ENCODE measurements at places on chromosomes 4 and X. TPM values are rescaled to one million over a fixed set of nuclear protein-coding genes. Genes with fewer than 3 reads are reported as not detected.

DNA sequence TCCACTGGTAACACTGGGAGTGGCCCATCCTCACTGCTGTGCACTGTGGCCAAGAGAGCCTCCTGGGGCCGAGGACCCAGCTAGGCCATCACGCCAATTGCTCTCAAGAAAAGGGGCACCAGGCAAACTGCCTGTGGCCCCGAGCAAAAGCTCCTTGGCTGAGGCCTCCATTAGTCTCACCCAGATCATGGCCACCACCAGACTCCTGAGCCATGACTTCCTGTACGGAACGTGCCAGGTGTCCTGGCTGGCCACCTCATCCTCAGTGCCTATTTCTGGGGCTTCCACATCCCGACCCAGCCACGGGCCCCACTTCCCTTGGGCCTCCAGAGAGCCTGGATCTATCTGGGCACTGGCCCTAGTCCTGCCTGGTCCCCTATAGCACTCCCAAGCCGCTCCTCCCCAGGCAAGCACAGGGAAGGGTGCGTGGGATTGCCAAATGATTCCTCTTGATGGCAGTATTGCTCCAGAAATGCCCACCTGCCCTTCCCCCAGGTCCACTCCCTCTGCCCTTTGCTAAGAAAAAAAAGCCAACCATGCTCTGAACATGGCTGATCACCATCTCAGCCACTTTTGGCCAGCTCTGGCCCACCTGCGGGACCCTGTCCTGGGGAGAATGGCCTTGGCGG lies 212.6 kb upstream of the AGTR2 start:
- H3K36me3 ChIP-seq, result no peaks in the 10 kb centered on the region
- H3K27me3 ChIP-seq, result no peaks in the 10 kb centered on the region
- no peak overlapping the region for H3K27ac ChIP-seq
- H3K4me3 ChIP-seq, result no peak overlapping the region
- H3K4me1 ChIP-seq, result no peaks in the 10 kb centered on the region
- no peak for DNase-seq

DNA sequence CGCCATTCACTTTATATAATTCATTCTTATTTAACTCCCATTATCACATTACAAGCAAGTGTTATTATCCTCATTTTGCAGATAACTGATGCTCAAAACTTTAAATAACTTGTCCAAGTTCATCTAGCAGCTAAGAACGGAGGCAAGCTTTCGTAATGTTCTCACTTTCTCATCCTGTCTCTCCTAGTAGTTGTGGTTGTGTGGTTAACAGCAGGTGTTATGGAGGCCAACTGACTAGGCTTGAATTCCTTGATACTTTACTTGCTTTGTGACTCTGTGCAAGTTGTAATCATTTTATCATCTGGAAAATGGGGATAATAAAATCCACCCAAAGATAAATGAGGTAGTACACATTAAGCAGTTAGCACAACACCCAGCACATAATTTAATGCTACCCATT lies 109.9 kb upstream of the PTPN13 start:
- no peaks in the 10 kb centered on the region for H3K36me3 ChIP-seq
- H3K4me1 ChIP-seq, result no peaks in the 10 kb centered on the region
- H3K27ac ChIP-seq, result no peak overlapping the region
- DNase-seq, result peak; percentile 25
- no peak overlapping the region for H3K4me3 ChIP-seq
- H3K27me3 ChIP-seq, result no peaks in the 10 kb centered on the region

DNA sequence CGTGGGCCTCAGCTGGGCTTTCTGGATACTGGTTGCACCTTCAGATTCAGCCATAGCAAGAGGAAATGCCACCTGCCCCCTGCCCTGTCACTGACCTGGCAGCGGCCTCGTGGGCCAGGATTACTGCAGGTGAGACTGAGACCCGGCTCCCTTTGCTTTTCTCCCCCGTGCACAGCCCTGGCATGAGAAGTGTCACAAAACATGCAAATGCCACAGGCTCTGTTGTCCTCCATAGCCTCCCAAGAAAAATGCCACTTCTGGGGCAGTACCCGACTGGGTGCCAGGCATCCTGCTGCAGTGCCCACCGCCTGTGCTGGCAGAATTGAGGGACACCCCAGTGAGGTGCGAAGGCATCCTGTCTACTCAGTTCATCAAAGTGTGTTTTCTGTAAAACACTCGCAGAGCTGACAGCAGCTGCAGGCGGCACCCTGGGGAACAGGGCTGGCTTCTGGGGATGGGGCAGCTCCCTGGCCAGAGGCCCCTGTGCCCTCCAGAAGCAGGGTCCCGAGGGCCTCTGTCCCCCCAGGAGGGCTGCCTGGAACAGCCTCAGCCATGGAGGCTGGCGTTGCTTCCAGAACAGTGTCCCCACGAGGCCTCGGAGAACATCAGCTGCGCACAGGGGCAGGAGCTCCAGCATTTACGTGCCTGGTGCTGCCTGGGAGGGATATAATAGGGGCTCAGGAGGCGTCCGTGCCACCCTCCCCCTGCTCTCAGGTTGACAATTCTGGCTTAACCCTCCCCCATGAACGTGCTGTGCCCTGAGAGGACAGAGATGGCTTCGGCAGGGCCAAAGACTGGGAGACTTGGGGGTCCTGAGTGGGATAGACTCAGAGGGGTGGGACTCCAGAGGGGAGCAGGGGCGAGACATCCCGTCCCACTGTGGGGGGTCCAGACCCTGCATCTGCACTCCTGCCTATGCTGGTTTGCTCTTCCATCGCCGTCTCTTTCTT lies 99.5 kb upstream of the NKX1-1 start:
- no peak overlapping the region for H3K4me3 ChIP-seq
- H3K27ac ChIP-seq, result no peak overlapping the region
- H3K27me3 ChIP-seq, result peaks cover 2% of the 10 kb centered on the region
- no peak for DNase-seq
- no peaks in the 10 kb centered on the region for H3K4me1 ChIP-seq

PPP1R2C gene
- not detected for polyA plus RNA-seq

DNA sequence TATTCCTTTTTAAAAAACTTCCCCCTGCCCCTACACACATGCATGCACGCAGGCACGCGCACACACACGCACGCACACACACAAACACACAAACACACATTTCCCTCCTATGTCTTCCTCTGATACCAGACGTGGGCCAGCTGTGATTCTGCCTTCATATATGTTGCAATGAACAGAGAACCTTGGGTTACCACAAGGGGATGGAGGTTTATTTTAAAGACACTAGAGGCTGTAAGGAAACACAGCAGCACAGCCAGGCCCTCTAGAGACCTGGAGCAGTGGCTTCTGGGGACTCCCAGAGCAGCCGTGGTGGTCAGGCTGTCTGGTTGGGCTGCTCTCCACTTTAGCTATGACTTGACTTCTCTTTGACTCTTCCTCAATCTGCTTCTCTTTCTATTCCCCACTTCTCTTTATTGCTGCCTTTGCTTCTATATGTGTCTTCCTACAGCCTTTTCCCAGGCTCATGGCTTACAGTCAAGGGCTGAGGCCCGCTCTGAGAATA lies 3.2 kb upstream of the TLR10 start:
- H3K4me1 ChIP-seq, result no peaks in the 10 kb centered on the region
- no peaks in the 10 kb centered on the region for H3K36me3 ChIP-seq
- no peak overlapping the region for H3K27ac ChIP-seq
- no peaks in the 10 kb centered on the region for H3K27me3 ChIP-seq
- no peak overlapping the region for H3K4me3 ChIP-seq

DNA sequence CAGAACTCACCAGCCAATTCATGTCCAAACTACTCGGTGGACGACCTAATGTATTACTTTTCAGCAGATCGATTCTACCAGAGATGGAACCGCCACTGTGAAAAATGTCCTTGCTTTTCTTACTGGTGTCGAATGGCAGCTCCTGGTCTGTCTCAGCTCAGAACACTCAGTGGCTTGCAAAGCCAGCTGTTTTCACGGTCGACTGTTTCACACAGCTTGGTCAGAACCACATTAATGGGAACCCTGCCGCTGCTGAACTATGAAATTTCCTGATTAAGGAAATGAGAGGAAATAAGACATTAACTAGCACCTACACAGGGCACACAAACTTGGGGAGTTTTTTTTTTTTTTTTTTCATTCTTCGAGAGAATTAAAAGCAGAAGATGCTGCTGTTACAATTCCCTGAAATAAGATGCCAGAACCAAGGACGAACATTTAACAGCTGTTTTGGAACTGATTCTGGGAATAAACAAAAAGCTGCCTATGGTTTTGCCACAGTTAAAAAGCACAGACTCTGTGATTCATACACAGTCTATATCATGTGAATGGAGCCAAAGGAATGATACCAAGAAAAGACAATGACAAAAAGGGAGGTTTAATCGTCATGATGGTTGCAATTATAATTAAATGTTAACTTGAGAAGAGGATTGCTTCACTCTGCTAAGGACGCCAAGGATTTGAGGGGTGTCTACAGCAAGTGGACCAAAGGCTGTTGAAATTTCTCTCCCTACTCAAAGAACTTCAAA lies 31.3 kb downstream of the SUPT20HL2 start:
- H3K4me1 ChIP-seq, result no peaks in the 10 kb centered on the region
- no peak overlapping the region for H3K4me3 ChIP-seq
- H3K27me3 ChIP-seq, result no peaks in the 10 kb centered on the region
- H3K36me3 ChIP-seq, result no peaks in the 10 kb centered on the region
- peak; percentile 19 for DNase-seq

- peak; percentile 5 for DNase-seq
- H3K4me3 ChIP-seq, result no peak overlapping the region
- H3K4me1 ChIP-seq, result no peaks in the 10 kb centered on the region
- H3K36me3 ChIP-seq, result no peaks in the 10 kb centered on the region
These were observed 565.7 kb downstream of the PPARGC1A start for GRCh38 chr4:23324021-23324690.

- DNase-seq, result peak; percentile 50
- H3K27me3 ChIP-seq, result no peaks in the 10 kb centered on the region
- no peaks in the 10 kb centered on the region for H3K4me1 ChIP-seq
- H3K4me3 ChIP-seq, result peak overlapping the region; percentile 2
These were observed 11.6 kb downstream of the UNC5C start for GRCh38 chr4:95537191-95537590.

CHST7 gene
- polyA plus RNA-seq, result 2.8 TPM

DNA sequence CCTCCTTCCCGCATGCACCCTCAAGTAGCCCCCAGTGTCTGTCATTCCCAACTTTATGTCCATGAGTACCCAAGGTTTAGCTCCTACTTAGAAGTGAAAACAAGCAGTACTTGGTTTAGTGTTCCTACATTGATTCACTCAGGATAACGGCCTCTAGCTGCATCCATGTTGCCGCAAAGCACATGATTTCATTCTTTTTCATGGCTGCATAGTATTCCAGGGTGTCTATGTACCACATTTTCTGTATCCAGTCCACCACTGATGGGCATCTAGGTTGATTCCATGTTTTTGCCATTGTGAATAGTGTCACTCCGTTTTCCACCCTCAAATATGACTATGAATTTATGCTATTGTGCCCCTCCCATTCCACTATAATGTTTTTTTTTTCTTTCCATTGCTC lies 130.5 kb upstream of the MXRA5 start:
- no peak overlapping the region for H3K27ac ChIP-seq
- no peaks in the 10 kb centered on the region for H3K4me1 ChIP-seq
- no peaks in the 10 kb centered on the region for H3K27me3 ChIP-seq

GRCh38 chrX:103414561-103414960 lies 38.2 kb downstream of the BEX3 start:
- H3K27me3 ChIP-seq, result no peaks in the 10 kb centered on the region
- DNase-seq, result no peak
- H3K4me3 ChIP-seq, result no peak overlapping the region
- H3K36me3 ChIP-seq, result no peaks in the 10 kb centered on the region
- no peak overlapping the region for H3K27ac ChIP-seq
- no peaks in the 10 kb centered on the region for H3K4me1 ChIP-seq

- no peaks in the 10 kb centered on the region for H3K36me3 ChIP-seq
- H3K27me3 ChIP-seq, result no peaks in the 10 kb centered on the region
- no peak overlapping the region for H3K27ac ChIP-seq
- no peak overlapping the region for H3K4me3 ChIP-seq
These were observed 26.1 kb downstream of the GASK1B start for GRCh38 chr4:158146736-158147135.
